ENCODE measurements at places on chromosomes 16 and 17.
A peak's percentile ranks its signal among the peaks of the same experiment; 100 is the strongest.

- DNase-seq: peak; percentile 36
Measured at GRCh38 chr16:4692460-4693295, 684 bp upstream of the NUDT16L1 start.

GRCh38 chr17:40903129-40903847 lies 18.2 kb upstream of the KRT20 start:
- DNase-seq: peak; percentile 50

- no peak for DNase-seq
Measured at GRCh38 chr16:85968041-85968920, 69.3 kb downstream of the IRF8 start.

- DNase-seq: peak; percentile 79
Measured at GRCh38 chr17:77863814-77864161, 94.7 kb upstream of the TNRC6C start.

- no peak for DNase-seq
Measured at GRCh38 chr17:14474591-14474990, 173.7 kb downstream of the HS3ST3B1 start.

DNA sequence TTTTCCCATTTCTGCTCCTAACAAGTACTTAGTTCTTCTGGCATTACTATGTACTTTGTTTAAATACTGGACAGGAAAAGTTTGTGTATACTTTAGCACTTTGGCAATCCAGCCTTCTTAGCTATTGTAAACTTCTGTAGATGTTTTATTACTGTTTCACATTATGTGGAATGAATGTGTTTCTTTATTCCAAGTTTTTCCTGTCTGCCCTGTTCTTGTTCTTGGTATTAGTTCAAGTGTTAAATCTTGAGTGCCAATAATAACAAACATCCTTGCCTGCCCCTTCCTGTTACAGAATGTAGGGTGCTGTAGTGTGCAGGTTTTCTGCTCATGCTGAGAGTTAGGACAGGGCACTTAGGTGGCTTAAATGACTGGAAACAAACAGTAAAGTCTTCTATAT lies 7.3 kb upstream of the CAPNS2 start:
- DNase-seq: no peak

DNA sequence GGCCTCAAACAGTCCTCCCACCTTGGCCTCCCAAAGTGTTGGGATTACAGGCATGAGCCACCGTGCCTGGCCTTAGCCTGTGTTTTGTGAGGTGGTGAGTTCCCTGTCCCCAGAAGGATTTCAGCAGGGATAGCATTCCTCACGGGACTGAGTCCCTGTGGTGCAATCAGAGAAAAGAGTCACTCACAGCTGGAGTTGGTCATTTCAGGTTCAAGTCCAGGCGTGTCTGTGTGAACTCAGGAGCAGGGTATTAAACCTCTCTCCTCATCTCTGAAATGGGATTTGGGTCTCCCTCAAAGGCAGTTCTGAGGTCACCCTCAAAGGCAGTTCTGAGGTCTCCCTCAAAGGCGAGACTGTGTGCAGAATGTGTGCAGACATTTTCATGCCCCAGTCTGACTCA lies 28.6 kb downstream of the NPTX1 start:
- no peak for DNase-seq

GRCh38 chr17:42198897-42199296 lies 4.6 kb upstream of the GHDC start:
- no peak for DNase-seq

All from left colon (tissue), 2 donors.